ENCODE measurements at places on chromosomes 4 and X. TPM values are rescaled to one million over a fixed set of nuclear protein-coding genes. Genes with fewer than 3 reads are reported as not detected.

DNA sequence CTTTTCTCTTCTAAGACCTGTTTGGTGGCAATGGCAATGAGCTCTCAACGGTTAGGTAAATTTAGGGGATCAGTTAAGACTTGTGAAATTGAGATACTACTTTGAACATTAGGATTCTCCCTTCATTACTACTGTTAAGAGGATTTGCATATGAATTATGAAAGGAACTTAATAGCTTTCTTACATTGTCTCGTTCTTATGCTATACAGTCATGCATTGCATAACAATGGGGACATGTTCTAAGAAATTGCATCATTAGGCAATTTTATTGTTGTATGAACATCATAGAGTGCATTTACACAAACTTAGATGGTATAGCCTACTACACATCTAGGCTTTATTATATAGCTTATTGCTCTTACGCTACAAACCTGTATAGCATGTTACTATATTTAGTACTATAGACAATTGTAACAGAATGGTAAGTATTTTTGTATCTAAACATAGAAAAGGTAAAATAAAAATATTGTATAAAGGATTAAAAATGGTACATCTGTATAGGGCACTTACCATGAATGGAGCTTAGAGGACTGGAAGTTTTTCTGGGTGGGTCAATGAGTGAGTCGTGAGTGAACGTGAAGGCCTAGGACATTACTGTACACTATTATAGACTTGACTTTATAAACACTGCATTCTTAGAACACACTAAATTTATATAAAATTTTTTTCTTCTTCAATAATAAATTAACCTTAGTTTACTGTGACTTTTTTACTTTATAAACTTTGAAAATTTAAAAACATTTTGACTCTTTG lies 62.5 kb downstream of the PAQR3 start:
- DNase-seq = no peak
- no peaks in the 10 kb centered on the region for H3K4me1 ChIP-seq
- H3K27ac ChIP-seq = no peak overlapping the region

GRCh38 chrX:110836982-110837381 lies 41.4 kb upstream of the CHRDL1 start:
- H3K27me3 ChIP-seq = peaks cover 23% of the 10 kb centered on the region
- H3K36me3 ChIP-seq = no peaks in the 10 kb centered on the region
- H3K4me1 ChIP-seq = no peaks in the 10 kb centered on the region
- no peak for DNase-seq
- no peak overlapping the region for H3K4me3 ChIP-seq
- H3K27ac ChIP-seq = no peak overlapping the region

DNA sequence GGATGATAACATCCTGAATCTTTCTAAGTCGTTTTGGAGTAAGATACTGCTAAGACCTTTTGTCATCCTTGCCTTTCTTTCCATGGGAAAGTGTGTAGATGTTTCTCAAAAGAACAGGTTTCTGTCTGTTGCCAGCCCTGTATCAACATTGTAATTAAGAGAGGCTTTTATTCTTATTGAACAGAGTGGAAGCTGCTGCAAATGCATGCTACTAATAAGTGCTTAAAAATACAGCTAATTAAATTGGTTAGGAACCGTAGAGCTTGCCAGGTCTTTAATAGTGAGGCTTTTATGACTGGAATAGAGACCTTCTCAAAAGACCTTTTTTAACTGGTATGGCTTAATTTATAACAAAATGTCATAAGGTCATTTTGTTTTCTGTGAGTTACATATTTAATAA lies 34.4 kb downstream of the INTU start:
- H3K4me3 ChIP-seq = no peak overlapping the region
- DNase-seq = no peak
- no peaks in the 10 kb centered on the region for H3K4me1 ChIP-seq
- H3K27ac ChIP-seq = no peak overlapping the region
- no peaks in the 10 kb centered on the region for H3K27me3 ChIP-seq

DNA sequence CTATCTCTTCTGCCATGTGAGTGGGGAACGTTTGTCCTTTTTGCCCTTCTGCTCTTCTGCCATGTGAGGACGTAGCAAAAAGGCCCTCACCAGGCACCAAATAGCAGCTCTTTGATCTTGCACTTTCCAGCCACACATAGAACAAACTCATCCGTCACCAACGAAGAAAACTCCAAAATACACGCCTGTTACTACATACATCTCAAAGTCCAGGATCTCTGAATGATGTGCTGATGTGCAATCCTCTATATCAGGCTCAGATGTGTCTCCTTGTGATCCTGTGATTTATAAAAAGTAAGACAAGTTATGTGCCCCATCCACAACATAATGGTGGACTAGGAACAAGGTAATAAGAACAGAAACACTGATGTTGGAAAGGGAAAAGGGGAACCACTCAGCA lies 9.8 kb upstream of the TAB3 start:
- no peak overlapping the region for H3K4me3 ChIP-seq
- no peaks in the 10 kb centered on the region for H3K36me3 ChIP-seq
- no peak overlapping the region for H3K27ac ChIP-seq
- H3K27me3 ChIP-seq = peaks cover 8% of the 10 kb centered on the region
- no peaks in the 10 kb centered on the region for H3K4me1 ChIP-seq
- DNase-seq = no peak

SGMS2 gene
- 12.1 TPM for polyA plus RNA-seq

- no peak overlapping the region for H3K27ac ChIP-seq
- peaks cover 60% of the 10 kb centered on the region for H3K27me3 ChIP-seq
- H3K4me3 ChIP-seq = no peak overlapping the region
These were observed 27.4 kb upstream of the CLDN24 start for GRCh38 chr4:183349673-183350072.

LIMCH1 gene
- 30.8 TPM for polyA plus RNA-seq

HSD17B13 gene
- polyA plus RNA-seq = 0.47 TPM

DNA sequence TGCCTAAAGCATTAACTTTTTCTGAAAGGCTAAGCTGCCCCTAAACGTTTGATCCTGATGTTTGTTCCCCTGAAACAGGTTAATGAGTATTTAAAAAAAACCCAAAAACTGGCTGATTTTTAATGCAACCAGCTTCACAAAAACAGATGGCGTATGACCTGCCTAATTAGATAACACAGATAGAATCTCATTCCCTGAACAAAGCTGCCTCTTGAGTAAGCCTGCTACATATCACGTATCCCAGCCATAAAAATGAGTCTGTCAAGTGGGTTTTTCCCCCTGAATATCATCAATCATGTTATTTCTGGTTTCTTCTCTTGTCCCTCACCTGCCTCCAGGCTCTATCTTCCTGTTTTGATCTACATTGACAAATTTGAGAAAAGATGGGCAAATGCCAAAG lies 154.2 kb upstream of the FAM9B start:
- no peaks in the 10 kb centered on the region for H3K4me1 ChIP-seq
- no peak overlapping the region for H3K27ac ChIP-seq
- H3K4me3 ChIP-seq = no peak overlapping the region
- H3K27me3 ChIP-seq = peaks cover 24% of the 10 kb centered on the region
- H3K36me3 ChIP-seq = no peaks in the 10 kb centered on the region

DNA sequence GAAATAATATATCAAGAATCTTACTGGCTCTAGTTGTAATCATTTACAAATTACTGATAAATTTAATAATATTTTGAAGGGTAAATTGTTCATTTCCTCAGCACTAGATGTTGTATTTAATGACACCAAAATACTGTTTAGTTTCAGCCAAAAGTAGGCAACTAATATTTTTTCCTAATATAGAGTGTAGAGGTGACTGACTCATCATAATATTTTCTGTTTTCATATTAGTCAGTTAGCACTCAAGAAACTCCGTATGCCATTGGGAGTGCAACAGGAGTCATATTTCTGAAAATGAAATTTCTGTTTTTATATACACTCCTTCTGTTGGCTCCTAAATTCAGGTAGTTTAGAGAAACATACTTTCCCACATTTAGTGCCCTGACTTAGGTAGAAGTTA lies 36.6 kb upstream of the PTPN13 start:
- no peaks in the 10 kb centered on the region for H3K27me3 ChIP-seq
- no peak overlapping the region for H3K4me3 ChIP-seq
- no peaks in the 10 kb centered on the region for H3K4me1 ChIP-seq
- no peak for DNase-seq

- H3K27ac ChIP-seq = no peak overlapping the region
- H3K4me1 ChIP-seq = no peaks in the 10 kb centered on the region
- no peak overlapping the region for H3K4me3 ChIP-seq
These were observed 88.1 kb upstream of the LCORL start for GRCh38 chr4:18109676-18110075.

DNA sequence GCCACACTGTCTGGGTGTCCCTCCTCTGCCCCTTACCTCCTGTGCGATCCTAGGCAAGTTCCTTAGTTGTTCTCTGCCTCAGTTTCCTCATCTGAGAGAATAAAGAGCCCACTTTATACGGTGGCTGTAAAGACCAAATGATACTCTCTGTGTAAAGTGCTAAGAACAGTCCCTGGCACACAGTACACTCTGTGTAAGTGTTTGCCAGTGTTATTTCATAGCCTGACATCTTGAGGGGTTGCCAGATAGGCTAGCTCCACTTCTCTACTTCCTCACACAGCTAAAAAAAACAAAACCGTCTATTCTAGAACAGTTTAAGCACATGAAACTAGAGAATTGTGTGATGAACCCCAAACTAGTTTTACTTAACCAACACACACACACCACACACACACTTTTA lies 17.1 kb downstream of the SPON2 start:
- H3K27ac ChIP-seq = no peak overlapping the region
- no peak for DNase-seq
- no peaks in the 10 kb centered on the region for H3K4me1 ChIP-seq
- H3K27me3 ChIP-seq = no peaks in the 10 kb centered on the region
- no peaks in the 10 kb centered on the region for H3K36me3 ChIP-seq

SHROOM4 gene
- 3.7 TPM for polyA plus RNA-seq

DNA sequence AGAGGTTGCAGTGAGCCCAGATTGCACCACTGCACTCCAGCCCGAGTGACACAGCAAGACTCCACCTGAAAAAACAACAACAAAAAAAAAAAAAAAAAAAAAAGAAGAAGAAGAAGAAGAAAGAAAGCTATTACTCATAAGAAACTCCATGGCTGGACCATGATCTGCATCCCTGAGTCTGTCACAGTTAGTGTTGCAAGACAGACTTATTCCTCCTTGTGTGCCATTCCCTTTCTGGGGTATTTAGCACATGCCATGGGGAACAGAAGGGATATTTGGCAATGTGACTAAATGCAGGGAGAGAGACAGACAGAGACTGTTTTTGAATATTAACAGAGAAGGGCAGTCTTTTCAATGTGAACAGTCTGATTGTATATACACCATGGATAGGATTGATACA lies 16.7 kb upstream of the PDS5A start:
- no peak overlapping the region for H3K27ac ChIP-seq
- DNase-seq = no peak
- H3K27me3 ChIP-seq = no peaks in the 10 kb centered on the region
- no peaks in the 10 kb centered on the region for H3K36me3 ChIP-seq
- H3K4me1 ChIP-seq = no peaks in the 10 kb centered on the region

- no peak for DNase-seq
- H3K27ac ChIP-seq = no peak overlapping the region
These were observed 49.5 kb upstream of the CBR4 start for GRCh38 chr4:169059306-169060211.

- no peaks in the 10 kb centered on the region for H3K36me3 ChIP-seq
- no peaks in the 10 kb centered on the region for H3K4me1 ChIP-seq
- DNase-seq = no peak
- no peak overlapping the region for H3K27ac ChIP-seq
- no peak overlapping the region for H3K4me3 ChIP-seq
These were observed 15.8 kb upstream of the GRSF1 start for GRCh38 chr4:70855464-70855863.

DNA sequence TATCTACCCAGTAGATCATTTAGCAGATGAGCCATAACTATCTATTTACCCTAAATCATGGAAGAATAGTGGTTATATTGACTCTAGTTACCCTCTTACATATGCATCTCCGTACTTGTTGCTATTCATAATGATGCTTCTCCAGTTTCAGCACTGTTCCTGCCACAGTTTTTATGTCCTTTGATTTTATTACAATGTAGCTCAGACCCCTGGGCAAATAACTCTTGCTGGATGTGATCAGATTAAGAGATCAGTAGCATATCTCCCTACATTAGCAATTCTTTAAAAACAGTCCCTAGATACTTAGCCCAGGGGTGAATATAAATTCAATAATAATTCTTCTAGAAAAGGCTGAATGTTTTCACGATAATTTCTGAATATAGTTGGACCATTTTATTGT lies 696.5 kb downstream of the ADGRL3 start:
- no peaks in the 10 kb centered on the region for H3K27me3 ChIP-seq
- no peak overlapping the region for H3K4me3 ChIP-seq
- no peak overlapping the region for H3K27ac ChIP-seq
- no peaks in the 10 kb centered on the region for H3K36me3 ChIP-seq
- DNase-seq = no peak

DNA sequence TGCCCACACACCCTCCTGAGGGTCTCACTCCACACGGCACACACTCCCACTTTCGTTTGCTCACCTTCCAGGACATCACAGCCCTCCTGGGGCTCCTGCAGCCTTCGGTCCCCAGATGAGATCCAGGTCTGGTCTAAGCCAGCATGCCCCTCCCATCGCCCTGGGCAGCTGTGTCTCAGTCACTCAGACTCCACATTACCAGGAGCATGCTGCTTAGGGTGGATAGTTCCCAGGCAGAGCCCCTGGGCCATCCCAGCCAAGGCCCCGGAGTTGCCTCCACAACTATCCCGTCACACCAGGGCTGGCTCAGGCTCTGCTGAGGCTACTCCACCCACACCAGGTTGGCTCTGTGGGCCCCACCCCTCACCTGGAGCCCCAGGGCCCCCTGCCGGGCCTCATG lies 50.4 kb upstream of the PSAPL1 start:
- no peak for DNase-seq
- H3K27me3 ChIP-seq = no peaks in the 10 kb centered on the region
- H3K36me3 ChIP-seq = no peaks in the 10 kb centered on the region
- no peak overlapping the region for H3K27ac ChIP-seq
- H3K4me1 ChIP-seq = no peaks in the 10 kb centered on the region

DNA sequence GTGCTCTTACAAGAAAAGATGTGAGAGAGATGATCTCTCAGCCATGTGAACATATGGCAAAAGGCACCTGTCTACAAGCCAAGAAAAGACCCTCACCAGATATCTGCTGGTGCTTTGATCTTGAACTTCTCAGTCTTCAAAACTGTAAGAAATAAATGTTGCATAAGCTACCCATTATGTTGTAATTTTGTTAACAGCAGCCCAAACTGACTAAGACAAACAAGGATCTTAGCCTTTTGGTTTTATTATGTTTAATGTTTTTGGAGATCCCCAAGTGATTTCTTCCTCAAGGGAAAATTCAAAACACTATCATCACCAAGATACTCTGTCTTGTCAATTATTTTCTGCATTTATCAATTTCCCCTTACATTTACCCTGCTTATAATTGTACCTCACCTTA lies 21.8 kb upstream of the CCNI start:
- H3K27me3 ChIP-seq = no peaks in the 10 kb centered on the region
- H3K4me1 ChIP-seq = no peaks in the 10 kb centered on the region
- H3K36me3 ChIP-seq = no peaks in the 10 kb centered on the region
- H3K4me3 ChIP-seq = no peak overlapping the region
- no peak overlapping the region for H3K27ac ChIP-seq

TRPC3 gene
- polyA plus RNA-seq = 0.07 TPM

SOWAHD gene
- 1.4 TPM for polyA plus RNA-seq

FREM3 gene
- not detected for polyA plus RNA-seq

DNA sequence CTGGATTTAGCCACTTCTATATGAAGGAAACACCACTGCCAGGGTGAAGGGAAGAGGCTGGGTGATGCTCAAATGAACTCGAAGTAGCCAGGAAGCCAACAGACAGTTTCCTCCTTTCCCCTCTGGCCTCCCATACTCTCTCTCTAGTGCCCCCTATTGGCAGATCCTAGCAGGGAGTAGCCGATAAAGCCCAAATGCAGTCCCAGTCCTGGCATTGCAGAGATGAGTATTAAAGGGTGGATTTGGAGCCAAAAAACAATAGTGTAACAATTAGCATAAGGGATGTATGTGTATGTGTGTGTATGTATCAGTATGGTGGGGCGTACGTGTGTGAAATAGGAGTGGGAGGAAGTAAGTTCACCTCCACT lies 213.8 kb upstream of the LDB2 start:
- H3K4me1 ChIP-seq = no peaks in the 10 kb centered on the region
- H3K27me3 ChIP-seq = no peaks in the 10 kb centered on the region
- DNase-seq = peak; percentile 30
- no peak overlapping the region for H3K4me3 ChIP-seq
- no peak overlapping the region for H3K27ac ChIP-seq

All from adrenal gland (tissue), 19 donors.